ENCODE measurements at places on chromosomes 2 and 18.

DNA sequence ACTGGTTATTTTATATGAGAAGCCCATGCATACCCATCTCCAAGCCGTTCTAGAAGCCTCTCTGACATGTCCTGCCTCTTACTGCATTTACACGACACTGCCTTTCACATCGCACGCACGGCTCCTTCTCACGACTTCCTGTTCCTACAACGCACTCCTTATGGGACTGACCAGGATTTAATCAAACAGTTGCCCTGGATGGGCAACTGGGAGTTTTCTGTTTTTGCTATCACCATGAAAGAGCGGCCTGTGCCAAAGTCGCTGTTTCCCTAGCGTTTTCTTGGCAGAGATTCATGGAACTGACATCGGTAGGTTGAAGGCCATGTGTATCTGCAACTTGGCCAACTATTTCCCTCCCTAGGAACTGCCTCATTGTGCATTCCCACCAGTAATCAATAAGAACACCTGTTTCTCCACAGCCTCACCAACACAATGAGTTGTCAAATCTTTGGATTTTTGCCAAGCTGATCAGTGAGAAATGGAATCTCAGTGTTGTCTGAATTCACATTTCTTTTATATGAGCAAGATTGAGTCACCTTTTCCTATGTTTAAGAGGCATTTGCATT lies 97.2 kb upstream of the OTOS start:
- no peak for DNase-seq

DNA sequence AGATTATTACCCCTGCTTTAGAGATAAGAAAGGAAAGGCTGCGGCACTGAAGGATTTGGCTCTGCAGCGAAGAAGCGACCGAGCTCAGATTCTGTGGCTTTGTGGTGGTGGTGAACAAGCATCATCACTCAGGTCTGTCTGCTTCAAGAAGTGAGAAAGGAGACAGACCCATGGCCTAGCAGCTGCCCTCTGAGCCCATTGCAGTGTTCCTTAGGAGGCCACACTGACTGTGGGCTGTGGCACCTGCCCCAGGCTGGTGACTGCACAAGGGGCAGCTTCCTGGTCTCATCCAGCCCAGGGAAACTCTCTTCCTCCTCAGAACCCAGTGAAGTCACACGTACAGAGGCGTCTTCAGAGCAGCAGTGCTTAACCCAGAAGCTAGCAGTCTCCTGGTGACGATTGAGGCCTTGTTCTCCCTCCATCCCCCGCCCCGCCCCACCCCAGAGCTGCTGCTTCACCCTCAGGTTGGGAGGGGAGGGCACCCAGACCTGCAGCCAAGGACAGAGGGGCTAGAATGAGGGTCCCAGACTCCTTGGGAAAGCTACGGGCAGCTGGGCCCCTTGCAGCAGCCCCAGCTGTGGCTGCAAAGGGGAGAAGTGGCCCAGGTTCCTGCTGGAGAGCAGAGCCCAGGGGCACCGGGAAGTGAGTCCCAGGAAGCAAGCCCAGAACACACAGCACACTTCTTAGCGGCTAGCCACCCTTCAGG lies 22.2 kb downstream of the BIN1 start:
- peak; percentile 9 for DNase-seq

DNA sequence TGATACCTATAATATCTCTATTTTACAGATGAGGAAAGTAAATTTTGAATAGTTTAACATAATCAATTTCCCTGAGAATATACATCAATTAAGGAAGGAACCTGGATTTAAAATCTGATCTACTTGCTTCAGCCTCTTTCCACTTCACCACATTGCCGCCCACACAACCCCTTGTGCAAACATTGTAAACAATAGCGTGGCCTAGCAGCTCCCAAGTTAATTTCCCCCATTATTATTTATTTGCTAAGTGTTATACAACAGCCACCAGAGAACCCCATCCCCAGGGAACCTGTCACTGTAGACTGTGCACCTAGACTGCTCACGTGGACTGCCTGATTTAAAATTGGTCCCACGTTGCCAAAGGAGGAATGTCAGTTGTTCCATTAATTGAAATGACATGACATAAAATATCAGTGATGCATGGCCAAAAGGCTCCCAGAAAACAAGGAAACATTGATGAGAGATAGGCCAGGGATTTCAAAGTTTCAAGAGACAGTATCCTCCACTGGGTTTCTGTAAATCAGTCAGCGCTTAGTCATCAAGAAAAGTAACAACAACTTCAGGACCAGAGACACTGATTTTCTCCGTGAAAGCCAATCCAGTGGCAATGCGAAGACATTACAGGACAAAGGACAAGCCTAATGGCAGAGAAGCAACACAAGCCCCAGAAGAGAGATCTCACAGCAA lies 41.3 kb downstream of the SCG2 start:
- DNase-seq = no peak

- no peak for DNase-seq
These were observed 15.2 kb downstream of the LANCL1 start for GRCh38 chr2:210461401-210461800.

DNA sequence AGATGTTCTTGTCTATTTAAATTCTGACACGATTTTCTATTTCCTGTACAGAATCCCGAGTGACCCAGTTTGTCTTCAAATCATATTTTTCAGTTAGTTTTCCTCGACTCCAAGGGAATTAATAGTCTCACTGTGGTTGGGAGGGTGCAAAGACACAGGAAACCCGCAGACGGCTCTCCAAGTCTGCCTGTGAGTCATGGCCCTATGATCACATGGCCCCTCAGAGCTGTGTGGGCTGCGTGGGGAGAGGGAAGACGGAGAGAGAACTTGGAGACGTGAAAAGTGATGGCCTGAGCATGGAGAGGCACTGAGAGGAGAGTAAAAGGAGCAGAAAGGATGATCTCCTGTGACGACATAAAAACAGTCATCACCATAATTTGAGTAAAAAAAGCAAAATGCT lies 989.9 kb downstream of the DCDC2C start:
- DNase-seq = no peak

DNA sequence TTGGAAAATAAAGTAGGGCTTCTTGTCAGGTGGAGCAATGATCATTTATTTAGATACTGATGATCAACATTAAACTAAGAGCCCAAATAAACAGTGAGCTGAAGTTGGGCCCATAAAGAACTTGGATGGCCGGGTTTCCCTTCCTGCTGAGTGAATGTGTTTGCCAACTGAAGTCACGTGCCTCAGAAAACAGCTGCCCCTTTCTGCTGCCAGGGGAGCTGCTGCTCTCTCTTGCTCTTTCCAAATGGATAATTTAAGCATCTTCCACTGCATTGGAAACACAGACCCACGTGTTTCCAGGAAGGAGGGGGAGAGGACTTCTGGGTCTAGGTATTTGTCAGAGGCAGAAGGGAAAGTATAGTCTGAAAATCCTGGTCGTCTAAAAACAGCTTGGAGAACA lies 22.9 kb upstream of the NCKAP5 start:
- DNase-seq = no peak

- no peak for DNase-seq
These were observed 470.8 kb downstream of the RIT2 start for GRCh38 chr18:42644729-42645131.

DNA sequence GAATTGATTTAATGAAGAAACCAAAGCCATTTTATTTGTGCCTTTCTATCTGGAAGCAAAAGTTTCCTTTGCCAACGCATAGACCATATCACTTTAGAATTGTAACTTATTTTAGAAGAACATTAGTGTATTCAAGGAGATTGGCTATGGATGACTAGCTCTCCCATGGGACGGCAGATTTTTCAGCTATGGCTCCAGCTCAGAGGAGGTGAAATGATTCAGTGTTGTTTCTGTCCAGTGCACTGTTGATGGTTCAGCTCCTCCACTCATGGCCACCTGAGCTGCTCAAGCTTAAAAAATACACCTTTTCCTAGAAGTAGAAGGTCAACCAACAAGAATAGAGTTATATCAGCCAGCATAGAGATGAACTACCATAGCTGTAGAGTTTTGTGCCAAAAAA lies 1597.5 kb upstream of the PIK3C3 start:
- DNase-seq = no peak

- no peak for DNase-seq
These were observed 87.9 kb downstream of the RAD51AP2 start for GRCh38 chr2:17430326-17430725.

DNA sequence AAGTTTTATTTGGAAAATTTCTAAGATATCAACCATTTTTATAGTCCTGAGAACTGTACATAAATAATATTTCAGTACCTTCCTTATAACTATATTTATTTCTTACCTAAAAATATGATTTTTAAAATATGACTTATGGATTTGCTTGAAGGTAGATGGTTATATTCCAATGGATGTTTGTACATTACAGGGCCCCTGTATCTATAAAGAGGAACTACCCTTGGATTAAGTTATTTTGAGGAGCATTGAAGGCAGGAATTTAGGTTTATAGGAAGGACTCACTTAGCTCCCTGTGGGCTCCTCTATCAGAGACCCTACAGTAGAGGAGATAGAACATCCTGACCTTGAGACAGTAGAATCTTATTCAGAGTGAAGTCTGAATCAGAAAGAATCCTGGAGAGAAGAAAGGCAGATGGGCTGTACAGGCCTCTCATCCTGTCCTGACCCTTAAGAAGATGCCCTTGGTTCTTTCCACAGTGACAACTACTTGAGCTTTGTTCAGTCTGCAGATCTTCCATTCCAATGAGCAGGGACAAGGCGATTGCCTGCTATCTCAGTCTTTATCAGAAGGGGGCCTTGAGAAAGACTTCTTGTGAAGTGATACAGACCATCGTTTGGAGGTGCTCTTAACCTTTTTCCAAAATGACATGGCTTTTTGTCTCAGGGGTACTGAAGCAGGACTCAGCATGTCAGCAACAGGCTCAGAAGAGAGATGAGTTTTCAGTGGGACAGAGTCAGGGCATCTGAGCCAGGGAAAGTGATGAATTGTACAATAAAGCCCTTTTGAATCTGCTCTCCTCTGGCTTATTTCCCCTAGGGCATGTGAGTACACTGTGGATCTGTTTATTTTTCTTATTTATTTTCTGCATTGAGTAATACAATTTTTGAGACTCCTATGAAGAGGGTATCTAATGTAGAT lies 20.9 kb downstream of the OXER1 start:
- no peak for DNase-seq

DNA sequence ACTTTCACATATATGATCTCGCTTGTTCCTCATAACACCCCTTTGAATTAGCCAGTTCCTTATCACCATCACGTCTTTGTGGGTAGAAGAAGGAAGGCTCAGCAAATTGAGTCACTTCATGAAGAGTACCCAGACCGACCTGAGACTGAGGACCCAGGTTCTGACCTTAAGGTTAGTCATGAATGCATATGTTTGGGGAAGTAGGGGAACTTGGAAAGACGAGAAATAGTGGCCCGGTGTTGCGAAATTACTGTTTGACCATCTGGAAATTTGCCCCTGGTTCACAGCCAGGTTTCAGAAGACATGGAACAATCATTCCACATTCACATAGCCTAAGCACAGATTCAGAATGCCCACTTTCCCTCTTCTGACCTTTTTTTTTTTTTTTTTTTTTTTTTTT lies 59.8 kb downstream of the MEIS1 start:
- DNase-seq = no peak

- DNase-seq = peak; percentile 67
These were observed 126.6 kb upstream of the PPP1CB start for GRCh38 chr2:28624793-28625701.

GRCh38 chr2:41321351-41321750 lies 726.5 kb upstream of the PKDCC start:
- no peak for DNase-seq

- DNase-seq = no peak
These were observed 86.7 kb upstream of the THUMPD2 start for GRCh38 chr2:39865751-39866150.

DNA sequence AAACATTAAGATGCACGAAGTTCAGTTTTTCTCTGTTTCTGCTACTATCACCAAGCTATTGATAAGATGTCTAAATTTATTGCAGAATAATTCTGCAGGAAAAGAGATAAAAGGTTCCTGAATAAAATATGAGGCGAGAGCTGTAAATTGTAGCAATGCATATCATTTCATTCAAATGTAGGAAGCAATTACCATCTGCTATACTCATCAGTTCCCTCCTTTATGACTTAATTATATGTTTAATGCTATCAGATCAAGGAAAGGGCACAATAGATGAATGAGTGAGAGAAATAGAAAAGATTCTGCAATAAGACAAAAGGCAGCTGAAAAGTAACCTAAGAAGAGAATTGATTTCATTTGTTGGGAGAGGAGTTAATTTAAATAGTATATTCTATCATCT lies 108.2 kb upstream of the GALNT5 start:
- DNase-seq = no peak

GRCh38 chr2:227256605-227257004 lies 68.4 kb upstream of the MFF start:
- DNase-seq = no peak

DNA sequence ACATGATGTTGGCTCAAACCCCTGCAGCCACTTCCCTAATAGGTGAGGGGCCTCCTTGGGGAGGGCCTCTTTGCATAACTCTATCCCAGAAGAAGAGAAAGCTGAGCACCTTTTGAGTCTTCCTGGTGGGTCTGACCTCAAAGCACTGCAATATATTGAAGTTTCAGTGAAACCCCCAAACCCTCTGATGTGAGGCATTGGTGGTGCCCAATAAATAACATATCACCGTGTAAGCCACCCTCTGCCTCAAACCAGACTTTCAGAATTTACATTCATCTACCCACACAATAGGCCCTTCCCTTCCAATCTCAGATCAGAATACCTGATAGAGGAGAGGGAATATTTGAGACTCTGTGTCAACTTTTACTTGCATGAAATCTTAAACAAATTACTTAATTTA lies 142.8 kb upstream of the STK17B start:
- DNase-seq = no peak

DNA sequence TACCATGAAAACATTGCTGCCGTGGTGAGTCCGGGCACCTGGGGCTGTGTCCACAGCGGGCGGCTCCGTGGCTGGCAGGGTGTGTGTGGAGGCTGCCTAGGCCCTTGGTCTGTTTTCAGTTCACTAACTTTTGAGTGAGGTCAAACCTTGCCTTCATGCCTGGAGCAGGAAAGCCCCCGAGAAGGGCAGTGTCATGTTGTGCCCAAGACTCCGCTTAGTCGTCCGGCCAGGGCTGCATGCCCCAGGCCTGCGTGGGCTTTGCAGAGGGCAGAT lies 24.1 kb downstream of the MAL start:
- DNase-seq = no peak

GRCh38 chr2:222017252-222017850 lies 281.4 kb downstream of the PAX3 start:
- no peak for DNase-seq

- DNase-seq = no peak
These were observed 283.9 kb downstream of the ALPK2 start for GRCh38 chr18:58344861-58345463.

DNA sequence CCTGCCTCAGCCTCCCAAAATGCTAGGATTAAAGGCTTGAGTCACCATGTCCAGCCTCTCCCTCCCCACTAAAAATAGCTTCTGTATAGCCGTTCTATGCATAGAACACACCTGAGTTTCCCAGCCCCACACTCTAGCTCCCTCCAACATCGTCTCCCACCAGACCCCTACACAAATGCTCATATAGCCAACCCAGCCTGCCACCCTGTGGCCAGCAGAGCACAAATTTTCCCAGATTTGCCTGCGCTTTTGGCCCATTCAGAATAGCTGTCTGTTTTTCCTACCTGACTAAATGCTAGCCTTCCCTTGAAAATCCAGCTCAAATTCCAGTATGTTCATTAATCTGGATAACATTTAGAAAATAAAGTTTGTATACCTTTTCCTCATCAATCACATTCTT lies 22.8 kb downstream of the TRABD2A start:
- DNase-seq = no peak

GRCh38 chr18:67590571-67591141 lies 74.1 kb upstream of the DSEL start:
- DNase-seq = no peak

- DNase-seq = peak; percentile 3
These were observed 6.2 kb upstream of the CCDC85A start for GRCh38 chr2:56177420-56178220.

- no peak for DNase-seq
These were observed 11.7 kb upstream of the MSH6 start for GRCh38 chr2:47771211-47771610.
